ENCODE measurements at places on chromosomes 11 and 22.

GRCh38 chr11:60777572-60777971 is 7.6 kb upstream of the MS4A10 start:
- no peak for DNase-seq

DNA sequence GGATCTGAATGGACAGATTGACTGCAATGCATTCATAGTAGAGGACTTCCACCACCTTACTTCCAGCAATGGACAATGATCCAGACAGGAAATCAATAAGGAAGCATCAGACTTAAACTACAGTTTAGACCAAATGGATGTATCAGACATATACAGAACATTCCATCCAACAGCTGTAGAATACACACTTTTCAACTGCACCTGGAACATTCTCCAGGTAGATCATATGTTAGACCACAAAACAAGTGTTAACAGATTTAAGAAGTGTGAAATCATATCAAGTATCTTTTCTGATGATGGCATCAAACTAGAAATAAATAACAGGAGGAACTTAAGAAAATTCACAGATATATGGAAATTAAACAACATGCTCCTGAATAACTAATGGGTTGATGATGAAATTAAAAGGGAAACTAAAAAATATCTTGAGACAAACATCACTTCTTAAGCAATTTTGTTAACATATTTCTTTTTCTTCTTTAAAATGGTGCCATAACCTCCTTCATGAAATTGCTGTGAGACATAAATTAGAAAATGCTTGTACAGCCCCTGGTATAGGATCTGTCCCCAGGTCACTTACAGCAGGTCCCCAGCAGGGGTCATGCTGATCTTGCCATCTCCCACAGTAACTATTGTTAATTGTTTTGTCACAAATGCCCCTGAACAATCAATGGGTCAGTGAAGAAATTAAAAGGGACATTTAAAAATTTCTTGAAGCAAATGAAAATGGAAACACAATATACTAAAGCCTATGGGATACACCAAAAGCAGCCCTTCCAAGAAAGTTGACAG is 100.0 kb upstream of the OR4B1 start:
- no peak for DNase-seq

- DNase-seq, result no peak
Observed at GRCh38 chr11:107259811-107260221, 197.8 kb downstream of the CWF19L2 start.

DNA sequence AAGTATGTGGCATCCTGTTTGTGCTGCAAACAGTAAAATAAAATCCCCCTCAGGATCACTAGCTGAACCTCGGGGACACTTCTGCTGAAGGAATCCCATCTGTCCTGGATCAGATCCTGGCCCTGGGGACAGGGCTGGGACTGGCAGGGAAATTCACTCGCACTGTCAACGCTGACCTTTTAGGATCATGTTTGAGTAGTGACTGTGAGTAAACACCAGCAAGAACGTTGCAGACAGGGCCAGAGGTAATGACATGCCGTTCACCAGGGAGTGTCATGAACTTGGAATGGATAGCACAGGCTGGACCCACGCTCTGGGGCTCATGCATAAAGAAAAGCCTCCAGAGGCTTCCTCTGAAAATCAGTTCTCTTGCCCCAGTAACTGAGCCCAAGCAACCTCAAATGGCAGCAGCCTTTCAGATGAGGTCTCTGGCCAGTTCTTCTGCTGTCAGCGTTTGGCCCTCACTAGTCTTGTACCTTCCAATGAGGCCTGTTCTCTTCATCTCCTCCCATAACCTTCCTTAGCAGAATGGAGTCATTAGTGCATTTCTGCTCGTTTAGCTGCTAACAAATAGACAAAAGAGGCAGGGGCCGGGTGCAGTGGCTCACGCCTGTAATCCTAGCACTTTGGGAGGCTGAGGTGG is 51.0 kb upstream of the BARX2 start:
- DNase-seq, result no peak

DNA sequence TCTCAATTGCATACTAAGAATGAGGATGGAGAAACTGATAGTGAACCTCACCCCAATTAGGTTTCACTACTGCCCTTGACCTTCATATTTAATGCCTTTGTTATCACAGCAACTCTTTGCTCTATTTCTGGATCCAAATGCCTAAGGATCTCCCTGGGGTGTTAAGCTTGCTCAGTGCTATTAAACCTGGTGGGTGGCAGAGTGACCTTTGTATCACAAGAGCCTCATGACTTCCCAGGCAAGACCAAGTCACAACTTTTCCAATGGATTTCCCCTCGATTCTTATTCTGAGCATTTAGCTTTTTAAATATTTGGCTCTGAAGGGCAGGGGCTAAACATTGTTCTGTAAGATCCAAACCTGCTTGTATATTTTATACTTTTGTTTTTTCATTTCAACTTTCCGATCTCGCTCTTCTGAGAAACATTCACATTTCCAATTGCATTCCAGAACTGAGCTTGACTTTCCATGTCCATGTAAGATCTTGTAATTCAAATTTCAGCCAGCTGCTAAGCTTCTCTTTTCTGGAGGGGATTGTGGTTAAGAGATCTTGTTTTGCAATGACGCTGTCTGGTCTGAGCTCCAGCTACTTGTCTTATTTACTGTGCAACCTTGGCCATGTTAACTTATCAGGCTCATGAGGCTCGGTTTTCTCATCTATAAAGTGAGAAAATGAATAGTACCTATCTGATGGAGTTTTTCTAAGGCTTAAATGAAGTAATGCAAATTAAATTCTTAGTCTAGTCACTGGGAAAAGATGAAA is 6.4 kb upstream of the EHF start:
- no peak for DNase-seq

DNA sequence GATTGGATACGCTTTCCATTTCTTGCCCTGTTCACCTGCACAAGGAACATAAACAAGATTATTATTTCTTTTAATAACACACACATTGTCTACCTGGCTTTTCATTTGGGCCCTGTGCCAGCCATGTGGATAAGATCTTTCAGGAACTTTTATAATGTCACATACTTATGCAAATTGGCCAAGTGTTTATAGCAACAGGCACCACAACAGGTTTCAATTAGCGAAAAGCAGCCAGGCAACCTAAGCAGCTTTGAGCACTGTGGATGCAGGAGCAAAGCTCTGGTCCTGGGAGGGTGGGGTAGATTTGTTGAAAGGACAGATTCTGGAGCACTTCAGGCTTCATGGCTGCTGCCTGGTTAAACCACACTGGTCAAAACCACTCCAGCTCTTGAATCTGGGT is 217.4 kb downstream of the BARX2 start:
- DNase-seq, result no peak

- peak; percentile 16 for DNase-seq
Observed at GRCh38 chr11:75388386-75389275, 10.7 kb upstream of the RPS3 start.

Measured in stimulated activated CD4-positive, alpha-beta T cell treated with anti-CD3 and anti-CD28 coated beads, Interleukin-1b, Interleukin-23, amount 100 ng/mL, for 1 hour (primary cell).